Activated T-cell treated with anti-CD3 and anti-CD28 coated beads, Interleukin-2, amount 50 U/mL, for 72 hours (primary cell): ENCODE measurements at places on chromosomes 7 and 10. TPM values are rescaled to one million over a fixed set of nuclear protein-coding genes. Genes with fewer than 3 reads are reported as not detected.

The ITGA8 gene
- total RNA-seq, result not detected

The SMO gene
- total RNA-seq, result 0.84 TPM

The RRP12 gene
- total RNA-seq, result 27.8 TPM

The ADAMTS14 gene
- total RNA-seq, result 0.24 TPM

The SSC4D gene
- total RNA-seq, result 0.60 TPM

The SFTPA2 gene
- total RNA-seq, result not detected

The SLC35G1 gene
- 4.8 TPM for total RNA-seq

The JAZF1 gene
- total RNA-seq, result 4.3 TPM

The KNDC1 gene
- 0.28 TPM for total RNA-seq

The KIAA1217 gene
- 0.84 TPM for total RNA-seq

The LRRC18 gene
- not detected for total RNA-seq

The NEBL gene
- 0.17 TPM for total RNA-seq

GRCh38 chr7:27689591-27690164, 27.0 kb upstream of the HIBADH start:
- peak; percentile 18 for DNase-seq

GRCh38 chr7:47300472-47301104, 281.3 kb downstream of the TNS3 start:
- DNase-seq, result no peak

DNA sequence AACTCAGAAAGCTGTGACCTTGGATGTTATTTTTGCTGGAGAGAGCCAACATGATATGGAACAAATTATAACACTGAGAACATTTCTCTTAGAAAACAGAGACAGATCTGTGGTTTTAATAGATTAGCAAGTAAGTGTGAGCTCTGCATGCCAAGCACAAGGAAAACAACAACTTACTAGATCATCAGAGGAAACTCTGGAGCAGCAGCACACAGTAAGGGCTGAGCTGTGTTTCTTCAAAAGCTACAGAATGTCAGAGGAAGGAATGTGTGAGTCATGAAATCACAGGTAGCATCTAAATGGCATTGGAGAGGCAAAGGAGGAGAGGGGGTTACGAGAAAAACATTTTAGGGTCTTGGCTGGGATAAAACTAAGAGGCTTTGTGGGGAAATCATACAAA, 283.4 kb upstream of the FZD8 start:
- no peak for DNase-seq

DNA sequence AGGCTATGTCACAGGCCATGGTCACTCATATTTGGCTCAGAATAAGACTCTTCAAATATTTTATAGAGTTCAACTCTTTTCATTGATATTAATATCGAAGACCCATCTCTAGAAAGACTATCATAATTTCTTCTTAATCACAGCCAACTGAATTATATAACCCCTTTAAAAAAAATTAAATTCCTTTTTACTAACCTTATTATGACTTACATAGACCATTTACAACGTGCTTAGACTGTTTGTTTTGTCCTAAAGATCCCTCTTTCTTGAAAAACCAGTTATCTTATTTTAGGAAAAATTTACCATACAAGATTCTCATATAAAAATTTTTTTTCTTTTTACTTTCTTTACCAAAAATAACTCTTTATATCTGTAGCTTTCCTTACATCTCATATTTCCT, 10.2 kb upstream of the TMEM254 start:
- no peak for DNase-seq

GRCh38 chr10:44263771-44264170, 121.1 kb downstream of the CXCL12 start:
- no peak for DNase-seq

DNA sequence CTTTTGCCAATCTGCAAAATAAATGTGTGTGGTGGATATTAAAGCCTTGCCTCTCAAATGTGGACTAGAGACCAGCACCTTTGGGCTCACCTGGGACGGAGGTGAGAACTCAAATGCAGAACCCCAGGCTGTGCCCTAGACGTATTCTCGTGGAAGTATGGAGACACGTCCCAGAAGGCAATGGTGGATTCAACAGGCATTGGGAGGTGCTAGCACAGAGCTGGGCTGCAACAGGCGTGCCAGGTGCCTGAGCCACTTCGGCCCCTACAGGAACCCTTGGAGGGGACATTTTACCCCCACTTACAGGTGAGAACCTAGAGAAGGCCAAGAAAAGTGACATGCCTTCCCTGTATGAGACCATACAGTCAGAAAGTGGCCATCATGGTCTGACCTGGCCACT, 12.2 kb downstream of the DDX56 start:
- no peak for DNase-seq

DNA sequence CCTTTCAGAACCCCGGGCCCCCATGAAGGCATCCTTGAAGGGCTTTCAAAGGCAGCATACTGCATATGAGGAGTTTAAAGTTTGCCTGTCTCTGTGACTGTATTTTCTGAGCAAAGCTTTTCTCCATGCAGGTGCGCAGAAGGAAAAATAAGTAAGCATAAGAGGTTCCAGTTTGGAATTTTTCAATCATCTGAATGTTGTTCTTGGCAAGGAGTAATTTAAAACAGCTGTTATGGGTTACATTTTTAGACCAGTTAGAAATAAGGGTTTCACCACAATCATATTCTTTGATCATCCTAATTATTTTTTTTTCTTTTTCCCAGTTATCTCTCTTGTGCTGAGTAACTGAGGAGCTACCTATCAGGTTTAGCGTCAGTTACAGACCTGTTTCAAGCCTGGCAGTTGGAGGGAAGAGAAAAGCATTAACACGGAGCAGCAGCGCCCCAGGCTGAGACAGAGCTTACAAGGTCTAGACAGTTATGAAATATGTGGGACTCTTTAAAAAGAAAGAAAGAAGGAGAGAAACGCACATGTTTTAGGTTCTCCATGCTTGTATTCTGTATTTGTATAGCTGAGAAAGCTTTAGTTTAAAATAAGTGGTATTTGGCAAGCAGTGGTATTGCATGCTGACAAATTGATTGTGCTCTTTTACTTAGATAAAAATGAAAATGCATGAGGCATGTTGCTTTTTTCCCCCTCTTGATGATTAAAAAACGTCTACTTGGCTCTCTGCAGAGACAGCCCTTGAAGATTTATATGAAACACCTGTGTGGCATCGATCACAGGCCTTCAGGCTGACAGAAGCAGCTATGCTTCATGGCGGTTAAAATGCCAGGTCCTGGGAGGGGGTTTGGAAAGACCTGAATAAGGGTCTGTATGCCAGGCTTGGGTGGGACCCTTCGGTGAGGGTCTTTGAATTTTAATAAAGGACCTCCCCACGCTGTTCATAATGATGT, 157.6 kb downstream of the GRK5 start:
- no peak for DNase-seq

DNA sequence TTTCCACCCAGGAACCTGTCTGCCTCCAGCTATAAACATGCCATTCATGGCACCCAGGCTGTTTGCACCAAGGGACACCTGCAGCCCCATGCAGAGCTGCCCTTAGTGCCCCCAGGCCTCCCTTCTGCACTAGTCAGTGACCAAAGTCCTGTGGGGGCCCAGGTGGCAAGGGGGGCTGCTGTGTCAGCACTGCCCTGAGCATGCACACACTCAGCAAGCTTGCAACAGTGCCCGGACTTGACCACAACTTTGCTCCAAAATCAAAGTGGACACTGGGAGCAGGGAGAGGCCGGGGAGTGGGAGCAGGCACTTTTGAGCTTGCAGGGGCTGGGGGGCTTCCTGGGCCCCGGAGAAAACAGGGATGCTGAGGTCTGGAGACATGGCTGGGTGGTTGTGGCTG, 192.9 kb upstream of the MBL2 start:
- DNase-seq, result no peak

- no peak for DNase-seq
These were observed 39.1 kb downstream of the SORBS1 start for GRCh38 chr10:95522117-95522516.

DNA sequence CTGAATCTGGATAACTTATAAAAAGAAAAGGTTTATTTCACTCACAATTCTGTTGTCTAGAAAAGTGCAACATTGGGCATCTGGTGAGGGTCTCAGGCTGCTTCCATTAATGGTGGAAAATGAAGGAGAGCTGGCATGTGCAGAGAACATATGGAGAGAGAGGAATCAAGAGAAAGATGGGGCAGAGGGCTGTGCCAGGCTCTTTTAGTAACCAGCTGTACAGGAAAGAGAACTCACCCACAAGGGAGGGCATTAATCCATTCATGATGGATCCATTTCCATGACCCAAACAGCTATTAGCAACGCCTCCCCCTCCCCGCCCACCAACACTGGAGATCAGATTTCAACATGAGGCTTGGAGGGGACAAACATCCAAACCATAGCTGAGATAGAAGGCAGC, 61.7 kb upstream of the LYZL1 start:
- DNase-seq, result no peak

DNA sequence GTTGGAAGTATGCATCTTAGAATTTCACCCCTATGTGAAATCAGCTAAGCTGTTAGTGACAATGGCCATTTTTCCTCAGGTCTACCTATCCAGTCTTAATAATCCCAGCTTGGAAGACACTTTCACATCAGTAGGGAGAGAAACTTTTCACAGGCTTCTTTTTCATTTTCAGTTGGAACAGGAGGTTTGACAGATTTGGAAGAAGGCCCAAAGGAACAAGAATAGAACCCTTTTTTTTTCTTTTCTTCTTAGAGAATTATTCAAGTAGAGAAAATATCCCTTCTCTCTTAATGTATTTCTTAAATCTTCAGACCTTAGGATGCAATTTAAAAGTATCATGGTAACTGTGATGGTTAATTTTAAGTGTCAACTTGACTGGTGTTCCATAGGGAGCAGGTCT, 410.5 kb upstream of the C7orf33 start:
- no peak for DNase-seq

GRCh38 chr10:80870282-80870681, 332.6 kb downstream of the SH2D4B start:
- no peak for DNase-seq

GRCh38 chr7:34156336-34156735, 251.0 kb downstream of the BMPER start:
- no peak for DNase-seq

DNA sequence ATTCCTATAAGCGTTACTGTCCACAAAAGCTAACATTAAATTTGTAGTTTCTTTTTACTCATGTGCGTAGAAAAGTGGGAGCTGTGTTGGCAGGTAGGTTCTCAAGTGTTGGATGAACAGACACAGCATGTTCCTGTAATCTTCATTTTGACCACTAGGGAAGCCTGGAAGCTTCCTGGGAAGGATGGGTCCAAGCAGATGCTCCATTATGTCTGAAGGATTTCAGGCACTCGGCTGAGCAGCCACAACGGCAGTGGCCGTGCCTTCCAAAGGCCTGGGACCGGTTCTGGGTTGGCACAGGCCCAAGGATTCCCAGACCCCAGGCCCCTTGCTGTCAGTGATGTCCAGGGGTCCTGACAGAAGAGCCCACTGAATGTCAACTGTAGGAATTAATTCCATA, 386.3 kb downstream of the TNS3 start:
- no peak for DNase-seq

- no peak for DNase-seq
These were observed 42.7 kb upstream of the SMIM30 start for GRCh38 chr7:113161050-113161449.

- peak; percentile 1 for DNase-seq
These were observed 71.0 kb downstream of the CASD1 start for GRCh38 chr7:94580601-94581000.

GRCh38 chr7:127755521-127755920, 103.5 kb downstream of the SND1 start:
- no peak for DNase-seq

GRCh38 chr7:111727905-111728634, 165.8 kb upstream of the IMMP2L start:
- no peak for DNase-seq

GRCh38 chr10:113648478-113648877, 15.4 kb downstream of the NRAP start:
- no peak for DNase-seq

GRCh38 chr7:17472518-17472917, 174.1 kb downstream of the AHR start:
- no peak for DNase-seq

DNA sequence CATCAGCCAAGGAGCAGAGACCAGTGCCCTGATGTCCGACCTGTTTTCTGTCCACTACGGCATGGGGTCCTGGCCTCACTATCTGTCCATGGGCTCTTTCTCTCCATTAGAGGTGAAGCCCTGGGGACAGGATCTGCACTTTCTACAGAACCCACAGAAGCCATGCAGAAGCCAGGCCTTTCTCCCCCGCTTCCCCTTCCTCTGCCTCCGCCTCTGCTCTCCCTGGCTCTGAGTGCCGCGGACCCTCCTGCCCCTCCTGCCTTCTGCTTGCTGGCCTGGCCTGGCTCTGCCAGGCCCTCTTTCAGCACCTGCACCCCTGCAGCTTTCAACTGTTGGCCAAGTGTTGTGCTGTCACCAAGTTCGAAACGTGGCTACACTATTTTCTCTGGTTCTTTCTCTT, 439.8 kb upstream of the ZMIZ1 start:
- DNase-seq, result no peak
